ENCODE measurements at places on chromosomes 1 and 21.

GRCh38 chr1:191368891-191369654 lies 789.2 kb upstream of the RGS18 start:
- DNase-seq, result no peak

DNA sequence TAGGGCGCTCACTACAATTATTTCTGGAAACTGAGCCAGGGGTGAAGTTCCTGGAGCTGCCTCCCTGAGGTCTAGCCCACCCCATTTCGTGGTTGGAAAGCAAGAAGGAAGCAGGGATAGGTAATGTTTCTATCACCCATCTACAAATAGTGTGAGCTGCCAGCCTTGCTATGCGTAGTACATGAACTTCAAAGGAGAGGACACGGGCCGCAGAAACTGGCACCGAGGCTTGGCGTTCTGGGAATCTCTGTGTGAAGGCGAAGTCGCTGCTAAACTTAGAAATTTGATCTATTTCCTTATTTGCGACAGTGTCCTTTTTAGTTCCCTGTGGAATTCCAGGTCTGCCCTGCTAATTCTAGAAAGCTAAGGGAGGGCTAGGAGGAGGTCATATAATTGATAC lies 49.6 kb upstream of the NTPCR start:
- no peak for DNase-seq

DNA sequence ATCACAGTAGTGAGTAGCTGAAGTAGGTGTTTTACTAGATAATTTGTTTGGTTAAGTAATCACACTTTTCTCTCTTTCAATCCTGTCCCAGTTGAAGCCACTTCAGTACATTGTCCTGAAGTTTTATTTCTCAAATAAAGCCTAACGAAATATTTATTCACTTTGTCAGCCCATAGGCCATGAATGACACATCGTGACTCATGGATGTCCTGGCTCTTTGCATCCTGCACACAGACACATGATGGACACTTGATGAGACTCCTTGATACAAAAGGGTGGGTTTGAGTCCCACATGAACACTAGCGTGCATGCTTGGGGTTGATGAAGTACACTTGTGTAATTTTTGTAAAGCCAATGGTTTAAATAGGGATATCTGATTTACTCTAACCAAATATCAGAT lies 22.7 kb upstream of the LAMC2 start:
- peak; percentile 24 for DNase-seq

GRCh38 chr1:166166698-166167571 lies at the start of gene FAM78B:
FAM78B (minus strand) TSS chr1:166167001; CDS start chr1:166166248, 753 bp downstream.
- peak; percentile 96 for DNase-seq

DNA sequence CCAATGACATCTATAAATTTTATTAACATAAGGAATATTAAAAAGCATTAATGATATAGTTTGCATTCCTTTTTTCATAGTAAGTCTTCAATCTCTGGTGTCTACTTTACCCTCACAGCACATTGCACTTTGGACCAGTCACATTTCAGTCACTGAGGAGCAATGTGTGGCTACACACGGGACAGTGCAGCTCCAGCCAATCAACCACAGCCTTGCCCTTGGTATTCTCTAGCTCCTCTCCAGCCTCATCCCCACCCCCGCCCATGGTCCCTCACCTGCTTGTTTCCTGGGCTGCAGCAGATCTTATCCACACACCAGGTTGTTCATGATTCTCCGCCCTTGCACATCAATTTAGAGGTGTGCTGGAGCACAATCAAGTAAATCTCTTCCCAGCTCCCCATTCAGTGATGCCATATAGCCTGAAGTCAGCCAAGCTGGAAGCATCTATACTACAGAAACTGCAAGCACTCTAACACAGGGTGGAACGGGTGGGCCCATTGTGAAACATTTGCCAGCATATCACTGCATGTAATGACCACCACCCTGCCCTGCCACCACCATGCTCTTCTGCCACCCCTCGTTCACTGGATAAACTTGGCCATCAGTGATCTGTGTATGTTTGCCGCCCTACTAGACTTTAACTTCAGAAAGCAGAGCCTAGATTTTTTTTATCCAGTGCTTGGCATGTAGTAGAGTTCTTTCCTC lies 93.0 kb upstream of the SLC44A3 start:
- peak; percentile 37 for DNase-seq

DNA sequence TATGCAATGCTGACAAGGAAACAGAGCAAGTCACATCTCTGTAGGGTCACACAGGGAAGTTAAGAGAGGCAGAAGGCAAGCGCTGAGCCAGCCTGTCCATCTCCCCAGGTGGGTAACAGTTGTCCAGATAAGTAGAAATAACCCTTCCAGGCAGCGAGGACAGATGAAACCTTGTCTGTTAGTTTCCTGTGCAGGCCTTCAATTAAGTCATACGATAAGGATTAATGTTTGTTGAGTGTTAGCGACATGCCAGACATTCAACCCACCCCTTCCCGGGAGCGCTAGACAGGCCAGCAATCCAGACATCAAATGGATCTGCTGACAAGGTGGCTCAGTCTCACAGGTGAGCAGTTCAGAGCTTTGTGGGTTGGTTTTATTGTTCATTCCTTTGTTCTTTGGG lies 221.5 kb upstream of the FMN2 start:
- no peak for DNase-seq

- DNase-seq, result peak; percentile 83
Observed at GRCh38 chr1:44721485-44722361, 9.2 kb downstream of the RNU5D-1 start.

GRCh38 chr1:145740269-145740668 lies 21.0 kb downstream of the CD160 start:
- DNase-seq, result no peak

- no peak for DNase-seq
Observed at GRCh38 chr1:4626560-4627319, 27.7 kb upstream of the AJAP1 start.

DNA sequence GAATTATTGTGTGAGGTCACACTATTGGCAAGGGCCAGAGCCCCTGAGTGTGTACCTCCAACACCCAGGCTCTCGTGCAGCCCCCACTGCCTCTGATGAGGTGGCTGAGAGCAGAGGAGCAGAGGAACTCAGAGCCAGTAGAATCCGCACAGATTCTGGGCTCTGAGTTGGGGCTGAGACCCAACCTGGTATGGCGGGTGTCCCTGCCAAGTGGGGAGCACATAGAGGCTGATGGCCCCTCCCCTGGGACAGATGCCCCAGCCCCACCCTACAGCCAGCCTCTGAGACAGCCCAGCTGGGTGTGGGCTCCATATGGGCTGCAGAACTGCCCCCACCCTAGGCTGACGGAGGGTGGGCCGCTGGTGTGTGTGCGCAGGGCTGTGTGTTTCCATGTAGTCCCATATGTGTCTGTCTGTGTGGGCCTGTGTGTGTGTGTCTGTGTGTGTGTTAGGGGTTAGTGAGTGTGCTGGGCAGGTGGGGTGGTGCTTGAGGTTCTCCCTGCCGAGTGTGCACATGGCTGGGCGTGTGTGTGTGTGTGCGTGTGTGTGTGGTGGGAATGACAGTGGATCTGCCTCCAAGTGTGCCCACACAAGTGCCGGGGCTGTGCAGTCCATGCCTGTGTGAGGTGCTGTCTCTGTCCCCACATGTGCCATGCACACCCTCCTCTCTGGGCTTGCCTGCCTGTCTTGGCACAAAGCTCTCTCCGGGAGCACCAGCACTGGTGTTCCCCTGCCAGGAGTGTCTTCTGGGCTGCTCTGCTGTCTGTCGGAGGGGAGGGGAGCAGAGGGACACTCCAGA lies 24.4 kb downstream of the FOXO6 start:
- DNase-seq, result no peak

GRCh38 chr1:28642056-28642846 lies 616 bp downstream of the TAF12 start:
- peak; percentile 45 for DNase-seq

GRCh38 chr1:201740670-201741111 lies 88.3 kb upstream of the IPO9 start:
- DNase-seq, result no peak

DNA sequence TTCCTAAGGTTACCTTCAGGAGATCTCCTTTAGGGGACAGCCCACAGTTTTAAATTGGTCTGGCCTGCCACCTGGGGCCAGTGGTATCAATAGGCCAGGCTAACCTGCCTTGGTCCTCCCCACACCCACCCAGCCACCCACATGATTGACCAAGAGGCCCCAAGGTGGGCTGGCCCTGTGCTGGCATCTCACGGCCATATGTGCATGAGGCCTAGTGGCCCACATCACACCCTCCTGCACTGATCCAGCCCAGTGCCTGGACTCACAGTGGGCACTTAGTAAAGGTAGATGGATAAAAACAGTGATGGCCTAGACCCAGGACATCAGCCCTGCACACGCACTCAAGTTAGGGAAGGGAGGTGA lies 82.0 kb downstream of the DMRTB1 start:
- DNase-seq, result no peak

GRCh38 chr1:241627453-241628259 lies 12.5 kb downstream of the CHML start:
- DNase-seq, result peak; percentile 16

- no peak for DNase-seq
Observed at GRCh38 chr1:160330119-160330518, 12.9 kb downstream of the COPA start.

DNA sequence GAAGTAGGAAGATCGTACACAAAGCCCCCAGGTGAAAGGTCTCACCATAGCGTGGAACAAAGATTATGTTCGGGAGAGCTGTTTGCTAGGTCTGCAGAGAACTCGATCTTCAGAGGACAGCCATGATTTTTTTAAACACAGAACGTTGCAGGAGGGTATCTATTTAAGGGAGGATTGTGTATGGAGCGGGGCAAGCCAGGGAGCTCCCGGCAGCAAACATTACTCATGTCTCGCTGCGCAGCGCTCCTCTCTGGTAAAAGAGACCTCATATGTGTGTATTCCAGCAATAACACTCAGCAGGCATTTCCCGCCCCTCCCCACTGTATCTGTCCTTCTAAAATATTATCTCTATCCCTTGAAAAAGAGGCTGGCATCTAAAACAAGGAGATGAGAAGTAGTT lies 2.7 kb downstream of the GLIS1 start:
- DNase-seq, result no peak

GRCh38 chr1:110645821-110646735 lies 28.7 kb downstream of the KCNA3 start:
- no peak for DNase-seq

GRCh38 chr1:227532019-227532619 lies 31.2 kb upstream of the ZNF678 start:
- no peak for DNase-seq

- DNase-seq, result no peak
Observed at GRCh38 chr1:7534061-7534825, 236.9 kb upstream of the VAMP3 start.

- no peak for DNase-seq
Observed at GRCh38 chr1:205565799-205566198, 61.3 kb downstream of the CDK18 start.

GRCh38 chr1:27097484-27097917 lies 57.4 kb downstream of the SLC9A1 start:
- peak; percentile 76 for DNase-seq

GRCh38 chr21:16912075-16912474 lies 600.8 kb upstream of the CXADR start:
- DNase-seq, result no peak

- DNase-seq, result no peak
Observed at GRCh38 chr1:220992705-220993052, 113.4 kb downstream of the HLX start.

- DNase-seq, result peak; percentile 49
Observed at GRCh38 chr21:36135391-36136102, 668 bp downstream of the CBR3 start.

- no peak for DNase-seq
Observed at GRCh38 chr1:61612602-61613001, 112.3 kb downstream of the TM2D1 start.

- DNase-seq, result no peak
Observed at GRCh38 chr1:209387969-209388329, 195.6 kb upstream of the CAMK1G start.

DNA sequence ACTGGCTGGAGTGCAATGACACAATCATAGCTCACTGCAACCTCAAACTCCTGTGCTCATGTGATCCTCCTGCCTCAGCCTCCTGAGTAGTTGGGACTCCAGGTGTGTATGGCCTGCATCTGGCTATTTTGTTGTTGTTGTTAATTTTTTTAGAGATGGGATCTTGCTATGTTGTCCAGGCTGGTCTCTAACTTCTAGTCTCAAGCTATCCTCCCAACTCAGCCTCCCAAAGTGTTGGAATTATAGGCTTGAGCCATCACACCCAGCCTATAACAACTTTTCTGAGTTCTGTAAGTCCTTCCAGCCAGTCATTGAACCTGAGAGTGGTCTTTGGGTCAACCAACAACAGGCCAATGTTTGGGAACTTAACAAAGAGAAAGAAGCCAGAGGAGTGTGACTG lies 11.2 kb upstream of the PGBD2 start:
- no peak for DNase-seq

- DNase-seq, result no peak
Observed at GRCh38 chr1:42586016-42586415, 72.2 kb upstream of the PPIH start.

DNA sequence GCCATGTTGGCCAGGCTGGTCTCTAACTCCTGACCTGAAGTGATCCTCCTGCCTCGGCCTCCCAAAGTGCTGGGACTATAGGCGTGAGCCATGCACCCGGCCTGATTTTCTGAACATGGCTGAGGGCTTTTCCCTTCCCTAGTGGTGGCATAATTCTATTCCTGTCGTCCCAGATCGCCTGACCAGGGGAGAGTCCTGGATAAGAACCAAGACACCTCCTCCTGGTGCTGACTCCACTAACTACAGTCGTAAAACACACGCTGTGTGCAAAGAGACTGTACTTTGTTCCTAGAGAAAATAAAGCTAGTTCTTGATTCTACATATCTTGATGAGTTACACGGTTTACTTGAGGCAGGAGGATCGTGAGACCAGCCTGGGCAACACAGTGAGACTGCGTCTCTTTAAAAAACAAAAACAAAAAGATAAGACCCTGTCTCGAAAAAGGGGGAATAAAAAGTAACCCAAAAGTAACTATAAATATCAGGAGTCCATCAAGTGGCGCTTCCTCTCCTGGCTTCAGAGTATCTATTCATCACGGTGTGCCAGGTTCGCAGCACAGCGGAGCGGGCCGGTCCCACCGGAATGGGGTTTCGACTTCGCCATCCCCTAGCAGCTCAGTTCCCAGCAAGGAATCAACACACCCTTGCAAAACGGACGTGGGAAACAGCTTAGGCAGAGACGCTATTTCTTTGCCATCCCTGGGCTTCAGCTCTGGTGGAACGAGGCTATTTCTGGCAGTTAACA lies 973 bp downstream of the SDF4 start:
- no peak for DNase-seq
